NCI-H510A (cell line): ENCODE measurements at places on chromosomes 4 and X.

DNA sequence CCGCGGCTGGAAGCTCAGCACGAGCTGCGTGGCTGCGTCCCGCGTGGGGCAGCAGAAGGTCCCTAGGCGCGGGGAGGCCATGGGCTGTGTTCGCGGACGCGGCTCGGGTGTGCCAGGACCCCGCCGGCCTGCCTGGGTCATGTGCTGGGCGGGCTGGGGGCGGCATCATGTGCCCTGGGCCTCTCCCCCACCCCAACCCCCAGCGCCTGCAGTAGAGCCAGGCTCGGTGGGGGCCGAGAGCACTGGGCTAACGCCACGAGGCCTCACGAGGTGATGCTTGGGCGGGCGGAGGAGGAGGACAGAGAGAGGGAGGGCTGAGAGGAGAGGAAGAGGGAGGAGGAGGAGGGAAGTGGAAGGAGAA is at the start of gene GPR143:
Gene GPR143, minus strand, starts transcription at position 111 of the 361 bp plus-strand sequence. Its CDS starts 30 bp downstream, at position 81.
- no peak for DNase-seq

GRCh38 chr4:26104056-26104685 is 190.2 kb downstream of the SMIM20 start:
- DNase-seq: no peak

DNA sequence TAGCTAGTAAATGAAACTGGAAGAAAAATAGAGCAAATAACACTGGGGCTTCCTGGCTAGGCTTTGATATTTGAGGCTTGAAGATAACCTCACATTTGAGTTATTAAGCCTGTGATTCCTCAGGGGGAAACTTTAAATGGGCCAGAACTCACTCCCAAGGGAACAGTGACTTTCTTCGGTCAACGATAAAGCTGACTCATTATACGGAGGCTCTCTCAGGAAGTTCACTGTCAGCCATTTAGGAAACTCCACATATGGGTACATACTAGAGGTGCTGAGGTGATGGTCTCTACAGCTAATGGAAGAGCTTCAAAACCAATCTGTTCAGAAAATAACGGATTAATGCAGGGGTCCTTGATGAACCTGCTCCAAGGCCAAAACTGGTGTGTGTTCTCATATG is 120.8 kb downstream of the SH2D1A start:
- DNase-seq: no peak

GRCh38 chr4:78454016-78454415 is 97.6 kb upstream of the ANXA3 start:
- DNase-seq: no peak

DNA sequence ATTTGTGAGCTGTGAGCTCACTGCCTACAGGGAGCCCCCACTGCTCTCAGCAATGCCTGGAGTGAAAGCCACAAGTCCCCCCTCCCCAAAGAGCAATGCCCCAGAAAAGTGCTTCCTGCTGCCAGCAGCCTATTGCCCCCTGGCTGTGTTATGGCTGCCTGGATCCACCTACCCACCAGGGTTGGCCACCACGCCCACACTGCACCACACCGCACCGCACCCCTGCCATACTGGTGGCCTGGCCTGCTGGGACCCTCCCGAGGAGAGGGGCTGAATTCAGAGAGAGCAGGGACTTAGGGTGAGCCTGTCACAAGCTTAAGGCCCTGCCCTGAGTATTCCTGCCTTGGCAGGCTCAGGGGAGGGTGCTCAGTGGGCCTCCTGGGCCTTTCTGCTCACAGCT is 4.3 kb downstream of the CFAP99 start:
- DNase-seq: no peak

DNA sequence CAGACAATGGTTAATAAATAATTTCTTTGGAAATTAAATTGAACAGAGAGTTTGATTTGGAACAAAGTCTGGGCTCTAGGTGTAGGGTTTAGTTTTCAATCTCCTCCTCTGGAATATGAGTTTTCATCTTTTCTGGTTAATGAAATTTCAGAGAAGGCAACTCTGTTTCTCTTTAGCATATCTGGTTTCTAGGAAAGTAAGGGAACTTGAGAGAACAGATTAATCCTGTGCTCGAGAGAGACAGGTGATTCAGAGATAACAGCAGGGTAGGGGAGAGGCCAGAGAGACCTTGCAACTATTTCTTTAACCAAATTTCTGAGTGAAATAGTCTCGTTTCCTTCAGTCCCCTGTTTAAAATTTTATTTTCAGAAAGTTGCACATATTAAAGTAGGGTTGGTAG is 275.4 kb downstream of the GALNTL6 start:
- DNase-seq: no peak

- no peak for DNase-seq
Measured at GRCh38 chr4:133593764-133594163, 444.7 kb downstream of the PCDH10 start.

DNA sequence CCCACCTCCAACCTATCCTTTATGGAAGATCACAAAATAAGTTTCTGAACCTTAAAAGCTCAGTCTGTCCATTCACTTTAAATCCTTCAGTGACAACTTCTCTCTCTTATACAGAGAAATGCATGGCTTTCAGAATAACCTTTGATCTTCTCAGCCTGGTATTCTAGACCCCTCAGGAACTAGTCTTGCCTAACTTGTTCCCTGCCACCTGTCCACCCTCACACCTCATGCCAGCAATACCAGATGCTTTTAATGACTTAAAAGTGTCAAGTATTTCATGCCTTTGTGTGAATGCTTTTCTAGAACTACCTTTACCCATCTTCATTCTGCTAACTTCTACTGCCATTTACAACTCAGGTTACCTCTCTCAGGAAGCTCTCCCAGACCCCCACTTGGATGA is 7.4 kb downstream of the EXOC1L start:
- no peak for DNase-seq

- no peak for DNase-seq
Measured at GRCh38 chr4:13349096-13349495, 135.0 kb downstream of the RAB28 start.

- DNase-seq: no peak
Measured at GRCh38 chr4:1080432-1080831, 32.9 kb downstream of the RNF212 start.

- DNase-seq: no peak
Measured at GRCh38 chr4:6576512-6576911, 1.5 kb downstream of the MAN2B2 start.

GRCh38 chr4:10734697-10735096 is 50.1 kb upstream of the CLNK start:
- DNase-seq: peak; percentile 78

- DNase-seq: no peak
Measured at GRCh38 chr4:86393749-86394148, 33.9 kb upstream of the MAPK10 start.

DNA sequence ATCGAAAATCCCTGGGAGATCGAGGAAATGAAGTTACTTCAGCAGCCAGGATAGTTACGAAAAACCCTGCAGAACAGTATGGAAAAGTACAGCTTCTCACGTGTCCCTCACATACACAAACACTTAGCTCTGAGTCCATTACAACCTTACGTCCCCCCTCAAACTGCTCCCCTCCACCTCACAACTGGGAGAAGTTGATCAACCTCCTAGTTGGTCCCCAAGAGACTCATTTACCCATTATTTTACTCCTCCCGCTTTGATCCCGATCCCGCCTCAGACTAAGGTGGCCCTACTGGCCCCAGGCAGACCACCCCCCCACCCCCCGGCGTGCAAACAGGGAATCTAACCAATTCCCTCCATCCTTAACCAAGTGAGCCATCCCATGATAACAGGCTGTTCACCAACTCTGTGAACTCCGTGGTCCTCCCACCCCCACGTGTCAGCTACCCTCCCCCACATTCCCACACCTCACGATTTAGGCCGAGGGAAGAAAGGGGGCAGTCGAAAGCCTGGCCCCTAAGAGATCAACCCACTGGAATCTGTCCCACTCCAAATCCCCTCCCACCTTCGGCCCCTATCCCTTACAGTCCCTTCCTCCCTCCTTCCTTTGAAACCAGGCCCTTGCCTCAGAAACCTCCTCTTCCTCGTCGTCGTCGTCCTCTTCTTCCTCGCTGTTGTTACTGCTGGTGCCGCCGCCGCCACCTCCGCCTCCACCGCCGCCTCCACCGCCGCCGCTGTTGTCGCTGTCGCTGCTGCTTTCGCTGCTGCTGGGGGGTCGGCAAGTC is 755 bp downstream of the ANKRD17 start:
- peak; percentile 16 for DNase-seq

- DNase-seq: no peak
Measured at GRCh38 chr4:121860121-121860520, 10.2 kb downstream of the BBS7 start.

- no peak for DNase-seq
Measured at GRCh38 chrX:55006827-55007621, 6.9 kb downstream of the APEX2 start.

DNA sequence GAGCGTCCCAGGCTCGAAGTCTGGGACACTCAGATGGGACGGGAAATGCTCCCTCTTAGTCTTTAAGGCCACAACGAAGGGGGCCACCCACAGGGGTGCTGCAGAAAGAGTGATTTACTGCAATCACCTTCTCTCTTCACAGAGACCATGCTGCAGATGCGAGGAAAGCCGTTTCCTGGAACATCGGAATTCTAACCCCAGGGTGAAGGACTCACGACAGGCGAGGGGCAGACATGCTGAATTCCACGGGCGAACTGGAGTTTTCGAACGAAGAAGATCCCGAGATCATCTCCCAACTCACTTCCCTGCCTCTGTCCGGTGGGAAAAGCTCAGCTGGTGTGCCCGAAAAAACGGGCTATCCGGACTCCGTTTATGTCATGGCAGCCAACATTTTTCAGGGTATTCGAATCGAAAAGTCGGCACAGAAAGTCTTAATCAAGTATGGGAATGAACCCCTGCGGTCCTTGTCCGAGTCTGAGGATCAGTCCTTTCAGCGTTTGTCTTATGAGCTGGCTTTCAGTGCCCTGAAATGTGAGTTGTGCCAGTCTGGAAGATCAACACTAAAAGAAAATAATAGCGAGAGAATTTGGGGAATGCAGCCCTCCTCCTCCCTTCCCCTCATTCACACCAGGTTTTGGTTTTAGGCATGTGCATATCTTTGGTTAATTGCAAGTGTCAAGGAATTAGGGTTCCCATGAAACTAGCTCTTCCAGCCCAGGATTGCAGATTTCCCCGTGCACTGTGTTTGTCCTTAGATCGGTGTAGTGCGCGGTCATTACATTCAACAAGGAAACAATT is 905 bp downstream of the NSUN7 start:
- no peak for DNase-seq

DNA sequence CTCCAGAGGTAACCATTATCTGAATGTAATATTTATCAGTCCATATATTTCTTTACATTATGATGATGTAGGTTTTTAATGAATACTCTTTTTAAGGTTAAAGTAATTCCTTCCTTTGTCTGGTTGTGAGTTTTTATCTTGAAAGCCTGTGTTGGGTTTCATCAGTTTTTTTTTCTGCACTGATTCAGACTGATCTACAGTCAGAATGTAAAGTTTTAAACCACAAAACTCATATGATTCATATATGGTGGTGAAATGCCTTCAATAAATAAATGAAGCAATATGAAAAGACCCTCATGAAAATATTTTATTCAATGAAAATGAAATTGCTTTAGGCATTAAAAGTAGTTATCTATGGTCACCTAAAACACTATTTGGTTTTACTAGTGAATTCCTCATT is 47.1 kb downstream of the SORBS2 start:
- DNase-seq: no peak

- no peak for DNase-seq
Measured at GRCh38 chr4:132572210-132572609, 576.9 kb upstream of the PCDH10 start.

GRCh38 chrX:97405031-97405660 is 521.4 kb downstream of the RPA4 start:
- DNase-seq: no peak

- DNase-seq: no peak
Measured at GRCh38 chr4:41573502-41574001, 35.6 kb downstream of the LIMCH1 start.

DNA sequence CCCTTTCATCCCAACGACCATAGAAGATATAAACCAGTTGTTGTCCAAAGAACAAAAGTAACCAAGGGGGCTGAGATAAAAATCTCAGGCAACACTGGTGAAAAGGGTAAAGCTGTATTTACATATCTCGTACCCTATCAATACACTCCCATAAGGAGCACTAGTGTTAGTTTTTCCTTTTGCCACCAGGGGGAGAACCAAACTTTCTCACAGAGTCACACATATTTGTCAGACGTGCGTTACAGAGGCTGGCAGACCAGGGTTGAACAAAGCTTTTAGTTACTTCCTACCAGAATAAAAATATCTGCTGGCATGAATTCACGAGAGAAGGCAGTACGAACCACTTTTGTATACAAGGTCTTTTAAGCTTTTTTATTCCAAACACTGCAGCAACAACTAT is 88.3 kb downstream of the AMELX start:
- peak; percentile 2 for DNase-seq

DNA sequence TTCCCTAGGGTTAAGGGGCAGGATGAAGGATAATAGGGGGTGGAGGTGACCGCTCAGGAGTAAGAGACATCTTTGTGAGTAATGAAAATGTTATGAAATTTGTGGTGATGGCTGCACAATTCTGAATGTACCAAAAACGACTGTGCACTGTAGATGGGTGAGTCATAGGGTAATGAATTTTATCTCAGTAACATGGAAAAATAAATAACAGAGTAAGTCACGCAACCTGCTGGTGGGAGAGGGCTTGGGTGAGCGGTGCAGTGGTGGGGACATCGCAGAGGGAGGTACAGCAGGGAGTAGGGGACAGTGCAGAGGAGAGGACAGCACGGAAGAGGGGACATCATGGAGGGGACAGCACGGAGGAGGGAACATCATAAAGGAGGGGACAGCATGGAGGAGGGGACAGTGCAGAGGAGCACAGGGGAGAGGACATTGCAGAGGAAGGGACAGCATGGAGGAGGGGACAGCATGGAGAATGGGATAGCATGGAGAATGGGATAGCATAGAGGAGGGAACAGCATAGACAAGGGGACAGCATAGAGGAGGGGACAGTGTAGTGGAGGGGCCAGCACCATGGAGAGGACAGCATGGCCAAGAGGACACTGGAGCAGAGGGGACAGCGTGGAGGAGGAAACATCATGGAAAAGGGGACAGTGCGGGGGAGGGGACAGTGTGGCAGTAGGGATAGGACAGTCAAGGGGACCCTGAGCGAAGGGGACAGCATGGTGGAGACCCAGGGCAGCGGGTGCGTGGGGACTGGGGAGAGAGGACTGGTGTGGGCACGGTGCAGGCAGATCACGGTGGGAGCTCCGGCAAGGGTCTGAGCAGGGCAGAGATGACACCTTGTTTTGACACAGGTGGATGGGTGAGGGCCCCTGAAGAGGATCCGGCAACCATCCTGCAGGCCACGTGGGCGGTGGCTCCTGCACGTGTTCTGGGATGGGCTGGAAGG is 68.5 kb upstream of the MXD4 start:
- no peak for DNase-seq

- DNase-seq: no peak
Measured at GRCh38 chr4:74501579-74501978, 56.6 kb downstream of the AREG start.

- no peak for DNase-seq
Measured at GRCh38 chr4:126595643-126596042, 1037.1 kb upstream of the INTU start.

- no peak for DNase-seq
Measured at GRCh38 chrX:48700951-48701653, 4.6 kb downstream of the SUV39H1 start.
